ENCODE measurements at places on chromosomes 11 and 22.

GRCh38 chr11:111723595-111723994, 42.6 kb downstream of the PPP2R1B start:
- DNase-seq: no peak

- DNase-seq: no peak
These were observed 49.4 kb downstream of the KCNQ1OT1 start for GRCh38 chr11:2650343-2650867.

DNA sequence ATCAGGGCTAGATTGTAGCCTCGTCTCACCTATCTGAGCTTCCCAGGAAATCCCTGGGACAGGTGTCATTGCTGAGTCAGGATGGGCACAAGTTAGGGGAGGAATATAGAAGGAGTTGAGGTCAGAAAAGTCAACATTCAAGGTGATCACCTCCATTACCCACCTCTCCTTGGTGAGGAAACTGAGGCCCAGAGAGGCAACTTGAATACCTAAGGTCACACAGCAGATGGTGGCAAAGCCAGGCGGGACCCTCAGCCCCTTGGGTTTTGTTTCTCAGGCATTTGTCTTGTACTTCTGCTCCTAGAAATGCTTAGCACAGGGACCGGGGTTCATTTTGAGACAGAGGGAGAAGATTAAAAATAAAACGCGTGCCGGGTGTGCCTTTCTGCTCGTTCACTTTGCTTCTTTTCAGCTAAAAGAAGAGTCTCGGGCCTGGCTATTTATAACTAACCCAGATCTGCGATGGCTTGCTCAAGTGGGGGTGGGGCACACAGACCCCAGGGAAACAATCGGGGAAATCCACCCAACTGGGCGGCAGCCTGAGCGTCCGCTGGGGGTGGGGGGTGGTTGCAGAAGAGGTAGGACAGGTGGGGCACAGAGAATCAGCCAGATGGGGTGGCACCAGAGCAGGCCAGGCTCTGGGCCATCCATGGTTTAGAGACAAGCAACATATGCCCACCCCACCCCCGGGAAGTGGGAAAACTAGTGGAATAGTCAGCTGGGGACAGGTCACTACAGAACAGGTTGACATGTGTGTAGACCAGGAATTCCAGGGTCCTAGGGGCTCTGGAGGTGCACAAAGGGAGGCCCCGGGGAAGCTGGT, 3.9 kb upstream of the GNAZ start:
- no peak for DNase-seq

- no peak for DNase-seq
These were observed 713.9 kb upstream of the CCDC179 start for GRCh38 chr11:23574149-23574548.

GRCh38 chr11:88704485-88704884, 361.3 kb downstream of the GRM5 start:
- DNase-seq: no peak

DNA sequence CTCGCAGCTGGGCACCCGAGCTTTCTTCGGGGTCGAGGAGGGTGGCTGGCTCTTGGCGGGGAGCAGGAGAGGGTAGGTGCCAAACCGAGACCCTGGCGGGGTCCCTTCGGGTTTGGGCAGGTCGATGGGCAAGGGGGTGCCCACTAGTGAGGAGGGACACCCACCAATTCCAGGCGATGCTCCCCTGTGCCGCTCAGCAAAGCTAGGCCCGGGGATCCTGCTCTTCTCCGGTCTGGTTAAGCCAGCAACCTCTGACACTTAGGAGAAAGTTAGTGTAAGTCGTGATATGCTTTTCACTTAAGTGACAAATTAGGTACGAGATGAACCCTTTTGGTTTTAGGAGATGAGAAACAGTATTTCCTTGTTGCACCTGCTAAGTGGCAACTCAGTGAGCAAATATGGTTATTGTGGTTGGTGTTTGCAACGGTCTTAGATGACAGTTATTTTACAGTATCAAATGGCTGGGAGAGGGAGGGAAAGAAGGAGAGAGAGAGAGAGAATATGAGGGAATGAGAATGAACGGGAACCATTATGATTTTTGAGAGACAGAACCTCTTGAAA, 565 bp downstream of the NUCB2 start:
- DNase-seq: peak; percentile 66

All from erythroblast (primary cell).